GM04504 (cell line): ENCODE measurements at places on chromosomes 16 and 17.

GRCh38 chr16:80899809-80900592 lies 95.6 kb upstream of the CDYL2 start:
- DNase-seq = no peak

DNA sequence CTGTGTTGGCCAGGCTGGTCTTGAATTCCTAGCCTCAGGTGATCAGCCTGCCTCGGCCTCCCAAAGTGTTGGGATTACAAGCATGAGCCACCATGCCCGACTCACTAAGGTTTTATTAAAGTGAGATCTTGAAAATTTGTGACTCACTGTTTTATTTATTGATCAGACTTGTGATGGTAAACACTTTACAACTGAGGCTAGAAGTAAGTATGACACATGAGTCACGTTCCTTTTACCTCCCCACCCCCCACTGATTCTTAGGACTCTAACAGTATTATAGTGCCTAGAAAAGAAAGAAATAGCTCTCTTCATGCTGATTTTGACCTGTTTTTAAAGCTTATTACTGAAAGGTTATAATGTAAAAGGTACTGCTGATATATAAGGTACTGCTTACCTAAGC lies 160.6 kb downstream of the TANC2 start:
- no peak for DNase-seq

DNA sequence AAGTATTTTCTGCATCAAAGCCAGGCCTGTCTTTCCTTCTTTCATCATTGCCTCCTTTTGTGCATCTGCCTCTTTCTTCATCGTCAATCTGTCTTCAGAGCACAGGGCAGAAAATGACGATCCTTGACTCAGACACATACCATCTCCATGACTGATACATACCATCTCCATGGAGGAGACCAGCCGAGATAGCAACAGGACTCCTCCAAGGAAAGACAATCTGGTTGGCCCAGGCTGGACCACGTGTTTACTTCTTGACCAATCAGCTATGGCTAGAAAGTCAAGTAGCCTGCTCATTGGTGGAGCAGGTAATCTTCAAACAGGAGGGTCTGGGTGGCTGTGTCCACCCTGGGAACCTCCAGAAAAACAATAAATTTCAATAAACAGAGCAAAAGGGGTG lies 164.6 kb downstream of the CPPED1 start:
- peak; percentile 45 for DNase-seq

- DNase-seq = peak; percentile 85
Observed at GRCh38 chr17:7836596-7837407, 2.8 kb downstream of the KDM6B start.

GRCh38 chr16:569445-570254 lies at the start of gene PIGQ:
PIGQ (plus strand) TSS chr16:569968; CDS start chr16:574075, 4,107 bp downstream.
- DNase-seq = no peak

DNA sequence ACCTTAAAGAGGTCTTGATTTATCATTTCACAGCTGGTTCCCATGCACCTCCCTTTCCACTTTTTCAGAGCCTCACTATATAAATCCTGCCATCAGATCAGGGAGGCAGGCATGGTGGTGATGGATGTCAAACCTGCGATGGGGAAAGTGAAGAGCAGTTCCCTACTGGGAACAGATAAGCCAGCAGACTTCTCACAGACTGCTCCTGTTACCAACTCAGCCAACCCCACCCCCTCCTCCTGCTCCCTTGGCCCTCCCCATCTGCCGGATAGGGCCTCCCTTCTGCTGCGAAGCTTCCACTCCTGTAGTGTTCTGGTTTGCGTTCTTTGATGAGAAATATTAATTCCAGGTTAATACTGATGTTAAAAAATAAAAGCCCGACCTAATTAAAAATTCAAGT lies 232.1 kb downstream of the STX8 start:
- no peak for DNase-seq

GRCh38 chr17:61487161-61487988 lies 35.2 kb downstream of the TBX4 start:
- no peak for DNase-seq

- DNase-seq = no peak
Observed at GRCh38 chr16:29319726-29320125, 86.8 kb downstream of the NPIPB11 start.

- no peak for DNase-seq
Observed at GRCh38 chr17:3852561-3852960, 6.5 kb upstream of the NCBP3 start.

GRCh38 chr16:3490911-3491629 lies 4.2 kb downstream of the C16orf90 start:
- DNase-seq = no peak

GRCh38 chr16:4523686-4524085 lies 14.9 kb downstream of the CDIP1 start:
- DNase-seq = no peak

DNA sequence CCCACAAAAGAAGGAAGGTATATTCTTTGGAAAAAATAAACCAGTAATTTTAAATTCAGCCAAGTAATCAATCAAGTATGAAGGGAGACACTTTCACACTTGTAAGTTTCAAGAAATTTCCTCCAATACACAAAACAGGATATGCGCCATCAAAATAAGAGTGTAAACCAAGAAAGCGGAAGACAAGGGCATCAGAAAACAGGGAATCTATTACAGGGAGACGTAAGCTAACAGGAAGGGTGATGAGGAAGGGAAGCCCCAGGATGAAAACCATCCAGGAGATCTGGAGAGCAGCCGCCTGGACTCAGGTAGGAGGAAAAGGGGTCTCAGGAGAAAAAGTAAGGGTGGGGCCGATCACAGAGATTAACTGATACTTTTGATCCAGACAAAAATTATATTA lies 31.8 kb upstream of the PITPNM3 start:
- DNase-seq = no peak

GRCh38 chr17:69122065-69122464 lies 19.6 kb downstream of the ABCA6 start:
- DNase-seq = no peak

DNA sequence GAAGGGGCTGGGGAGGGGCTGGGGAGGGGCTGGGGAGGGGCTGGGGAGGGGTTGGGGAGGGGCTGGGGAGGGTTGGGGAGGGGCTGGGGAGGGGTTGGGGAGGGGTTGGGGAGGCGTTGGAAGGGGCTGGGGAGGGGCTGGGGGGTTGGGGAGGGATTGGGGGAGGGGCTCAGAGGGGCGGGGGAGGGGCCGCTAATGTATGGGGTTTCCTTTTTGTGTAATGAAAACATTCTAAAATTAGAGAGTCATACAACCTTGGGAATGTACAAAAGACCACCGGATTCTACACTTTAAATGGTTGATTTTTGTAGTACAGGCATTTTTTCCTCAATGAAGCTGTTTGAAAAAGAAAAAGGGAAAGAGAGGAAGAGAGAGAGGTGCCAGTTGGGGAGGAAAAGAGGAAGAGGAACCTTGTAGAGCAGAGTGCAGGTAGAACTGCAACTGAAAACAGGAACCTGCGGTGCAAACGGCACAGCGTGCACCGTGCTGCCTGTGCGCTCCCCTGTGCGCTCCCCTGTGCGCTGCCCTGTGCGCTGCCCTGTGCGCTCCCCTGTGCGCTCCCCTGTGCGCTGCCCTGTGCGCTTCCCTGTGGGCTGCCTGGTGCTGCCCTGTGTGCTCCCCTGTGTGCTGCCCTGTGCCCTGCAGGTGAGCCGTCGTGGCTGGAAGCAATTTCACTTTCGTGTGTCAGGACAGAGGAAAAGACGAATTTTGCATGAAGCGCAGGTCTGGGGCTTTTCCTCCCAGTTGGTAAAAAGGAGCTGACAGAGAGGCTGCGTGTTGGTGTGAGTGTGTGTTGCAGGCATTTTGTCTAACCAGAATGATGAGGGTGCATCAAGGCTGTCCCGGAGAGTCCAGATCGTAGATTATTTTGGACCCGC lies 40.8 kb downstream of the METRNL start:
- DNase-seq = no peak

DNA sequence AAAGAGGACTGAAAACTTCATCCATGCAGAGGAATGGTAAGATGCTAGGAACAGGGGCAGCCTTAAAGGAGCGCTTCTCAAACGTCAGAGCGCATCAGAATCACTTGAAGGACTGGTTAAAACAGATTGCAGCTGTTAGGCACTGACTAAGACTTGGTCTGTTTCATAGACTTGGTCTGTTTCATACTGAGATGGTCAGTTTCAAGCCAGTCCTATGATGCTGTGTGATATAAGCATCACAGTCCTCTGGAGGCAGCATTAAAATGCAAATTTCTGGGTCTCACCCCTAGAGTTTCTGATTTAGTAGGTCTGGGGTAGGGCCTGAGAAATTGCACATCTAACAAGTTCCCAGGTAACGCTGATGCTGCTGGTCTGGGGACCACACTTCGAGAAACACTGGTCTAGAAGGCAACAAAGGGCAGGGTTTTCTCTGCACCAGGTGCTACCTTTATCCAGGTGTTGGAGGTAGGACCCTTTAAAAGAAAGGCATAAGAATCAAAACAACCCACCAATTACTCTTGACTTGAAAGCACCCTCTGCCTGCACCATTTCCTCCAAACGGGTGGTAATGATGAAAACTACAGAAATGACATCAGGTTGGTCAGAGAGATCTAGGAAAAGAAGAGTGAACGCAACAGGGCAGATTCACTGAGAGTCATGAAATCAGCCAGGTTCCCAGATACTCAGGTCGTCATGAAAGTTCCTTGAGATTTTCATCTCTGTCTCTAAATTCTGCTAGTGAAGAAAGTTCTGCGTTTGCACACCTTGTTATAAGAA lies 95.0 kb upstream of the RCVRN start:
- DNase-seq = no peak

DNA sequence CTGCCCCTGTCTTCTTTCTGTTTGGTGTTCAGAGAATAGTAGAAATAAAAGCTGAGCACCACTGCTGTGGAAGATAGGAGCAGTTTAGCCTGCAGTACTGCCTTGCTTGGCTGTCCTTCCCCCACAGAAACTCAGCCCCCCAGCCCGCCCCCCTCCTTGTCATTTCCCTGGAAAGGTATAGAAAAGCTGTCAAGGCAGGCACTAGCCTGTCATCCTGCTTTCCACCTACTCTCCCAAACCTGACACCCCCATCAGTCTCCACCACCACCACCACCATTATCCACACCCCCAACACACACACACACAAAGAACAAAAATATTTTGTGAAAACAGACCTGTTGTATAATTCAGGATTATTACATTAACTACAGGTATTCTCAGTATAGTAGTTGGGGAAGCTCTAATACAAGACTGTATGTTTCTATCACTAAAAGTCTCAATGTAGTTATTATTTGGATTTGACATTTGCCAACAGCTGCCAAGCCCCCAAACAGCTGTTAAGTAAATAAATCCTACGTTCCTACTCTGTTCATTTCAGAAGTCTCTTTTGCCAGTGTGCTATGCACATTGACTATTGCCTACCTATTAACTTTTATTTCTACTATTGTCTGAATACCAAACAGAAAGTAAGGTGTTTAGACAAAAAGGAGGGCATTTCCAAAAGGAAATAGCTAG lies 128.8 kb downstream of the CYB561 start:
- no peak for DNase-seq

GRCh38 chr17:82961366-82962162 lies 117.8 kb upstream of the METRNL start:
- no peak for DNase-seq

GRCh38 chr17:2055292-2056205 lies 646 bp downstream of the HIC1 start:
- DNase-seq = no peak

- DNase-seq = no peak
Observed at GRCh38 chr17:79464318-79465010, 146.4 kb downstream of the RBFOX3 start.

DNA sequence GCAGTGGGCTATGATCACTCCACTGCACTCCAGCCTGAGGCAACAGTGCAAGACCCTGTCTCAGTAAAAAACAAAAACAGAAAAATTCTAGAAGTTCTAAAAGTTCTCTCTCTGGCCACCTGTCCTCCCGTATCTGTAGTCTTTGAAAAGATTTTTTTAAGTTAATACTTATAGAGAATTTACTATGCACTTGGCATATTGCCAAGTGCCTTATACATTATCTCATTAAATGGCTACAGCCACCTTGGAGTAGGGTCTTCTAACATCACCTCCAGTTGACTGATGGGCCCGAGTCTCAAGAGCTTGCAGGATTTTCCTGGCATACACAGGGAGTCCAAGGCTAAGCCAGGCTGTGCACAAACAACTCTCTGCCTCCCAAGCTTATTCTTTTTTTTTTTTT lies 44.7 kb downstream of the TMEM186 start:
- DNase-seq = no peak

- no peak for DNase-seq
Observed at GRCh38 chr17:55350825-55351205, 70.8 kb downstream of the MMD start.

GRCh38 chr17:34203018-34203638 lies 52.0 kb upstream of the CCL2 start:
- no peak for DNase-seq

GRCh38 chr17:42441371-42442195 lies 17.1 kb upstream of the ATP6V0A1 start:
- DNase-seq = no peak

GRCh38 chr17:40598619-40599467 lies 33.6 kb upstream of the CCR7 start:
- no peak for DNase-seq

DNA sequence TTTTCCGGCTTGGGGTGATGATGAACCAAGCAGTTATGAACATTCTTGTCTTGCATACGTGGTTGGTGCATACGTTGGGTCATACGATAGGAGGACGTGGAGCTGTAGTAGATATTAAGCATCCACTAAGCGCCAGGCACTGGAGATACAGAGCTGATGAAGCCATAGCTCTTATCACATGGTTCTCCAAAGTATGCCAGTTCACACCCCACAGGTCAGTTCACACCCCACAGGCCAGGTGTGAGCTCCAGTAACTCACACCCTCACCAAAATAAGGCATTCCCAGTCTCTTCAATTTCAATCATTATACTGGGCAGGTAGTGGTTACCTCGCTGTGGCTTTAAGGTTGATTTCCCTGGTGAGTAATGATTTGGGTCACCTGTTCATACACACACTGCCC lies 335.5 kb downstream of the FOXL1 start:
- no peak for DNase-seq

- DNase-seq = no peak
Observed at GRCh38 chr16:65409510-65409909, 287.6 kb upstream of the CDH11 start.

- DNase-seq = no peak
Observed at GRCh38 chr17:3043737-3044365, 19.6 kb downstream of the OR1D5 start.

GRCh38 chr17:68033636-68034451 lies 1.7 kb upstream of the KPNA2 start:
- DNase-seq = peak; percentile 14

DNA sequence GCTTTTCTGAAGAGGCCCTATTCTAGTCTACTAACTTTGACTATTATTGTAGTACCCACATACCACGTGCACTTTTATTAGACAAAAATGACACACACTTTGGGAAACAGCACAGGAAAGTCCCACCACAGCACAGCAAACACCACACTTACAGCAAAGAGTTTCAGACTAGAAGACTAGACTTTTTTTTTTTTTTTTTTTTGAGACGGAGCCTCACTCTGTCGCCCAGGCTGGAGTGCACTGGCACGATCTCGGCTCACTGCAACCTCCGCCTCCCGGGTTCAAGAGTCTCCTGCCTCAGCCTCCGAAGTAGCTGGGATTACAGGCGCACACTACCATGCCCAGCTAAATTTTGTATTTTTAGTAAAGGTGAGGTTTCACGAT lies 20.1 kb downstream of the YWHAE start:
- DNase-seq = no peak

- no peak for DNase-seq
Observed at GRCh38 chr16:27175888-27176287, 27.4 kb upstream of the KDM8 start.

- no peak for DNase-seq
Observed at GRCh38 chr16:407253-407652, 5.6 kb downstream of the DECR2 start.
